Stimulated activated CD4-positive, alpha-beta T cell treated with anti-CD3 and anti-CD28 coated beads, Interleukin-12 subunit alpha, Interleukin-12 subunit beta, amount 100 ng/mL, for 48 hours (primary cell): ENCODE measurements at places on chromosomes 1 and 21.

- no peak for DNase-seq
Observed at GRCh38 chr1:37575692-37576091, 19.0 kb downstream of the DNALI1 start.

DNA sequence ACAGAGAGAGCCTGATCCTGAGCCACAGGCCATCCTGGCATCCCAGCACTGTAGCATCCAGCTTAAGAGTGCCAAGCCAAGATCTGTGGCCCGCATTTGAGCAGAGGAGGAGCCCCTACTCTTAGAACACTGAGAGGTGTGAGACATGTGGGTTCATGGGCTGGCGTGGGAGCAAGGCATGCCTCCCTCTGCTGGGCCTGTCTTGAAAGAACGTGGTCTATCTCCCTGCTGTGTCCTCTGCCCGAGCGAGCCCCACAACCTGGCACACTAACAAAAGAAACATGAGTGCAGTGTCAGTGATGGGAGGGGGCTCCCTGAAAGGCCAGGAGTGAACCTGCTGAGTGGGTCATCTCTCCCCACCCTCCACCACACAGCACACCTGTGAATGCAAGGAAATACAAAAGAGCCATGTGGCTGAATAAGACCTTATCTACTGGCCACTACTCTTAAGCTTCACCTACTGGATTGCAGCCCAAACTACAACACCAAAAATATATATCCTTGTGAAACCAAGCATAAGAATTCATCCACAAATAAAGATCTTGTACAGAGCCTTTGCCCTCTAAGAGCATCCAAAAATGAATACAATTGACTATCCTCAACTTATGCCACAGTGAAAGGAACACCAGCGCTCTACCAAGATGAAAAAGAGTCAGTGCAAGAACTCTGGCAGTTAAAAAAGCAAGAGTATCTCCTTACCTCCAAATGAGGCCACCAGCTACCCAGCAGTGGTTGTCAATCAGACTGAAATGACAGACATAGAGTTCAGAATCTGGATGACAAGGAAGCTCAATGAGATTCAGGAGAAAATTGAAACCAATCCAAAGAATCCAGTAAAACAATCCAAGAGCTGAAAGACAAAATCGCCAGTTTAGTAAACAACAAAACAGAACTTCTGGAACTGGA, 259.4 kb upstream of the DAB1 start:
- no peak for DNase-seq

DNA sequence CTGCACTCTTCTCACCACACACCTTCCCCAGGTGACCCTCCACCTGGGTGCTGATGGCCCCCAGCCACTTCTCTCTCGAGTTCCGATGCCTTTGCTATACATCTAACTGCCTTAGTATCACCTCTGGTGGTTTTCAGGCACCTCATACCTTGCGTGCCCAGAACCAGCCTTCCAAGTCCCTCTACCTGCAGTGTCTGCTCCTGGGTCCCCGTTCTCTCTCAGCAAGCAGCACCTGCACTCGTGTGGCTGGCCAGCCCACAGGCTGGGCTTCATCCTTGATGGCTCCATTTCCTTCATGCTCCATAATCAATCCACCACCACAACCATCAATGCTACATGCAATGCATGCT, 49.2 kb upstream of the EDN2 start:
- no peak for DNase-seq

- DNase-seq, result no peak
Observed at GRCh38 chr1:73100216-73100615, 817.9 kb upstream of the NEGR1 start.

DNA sequence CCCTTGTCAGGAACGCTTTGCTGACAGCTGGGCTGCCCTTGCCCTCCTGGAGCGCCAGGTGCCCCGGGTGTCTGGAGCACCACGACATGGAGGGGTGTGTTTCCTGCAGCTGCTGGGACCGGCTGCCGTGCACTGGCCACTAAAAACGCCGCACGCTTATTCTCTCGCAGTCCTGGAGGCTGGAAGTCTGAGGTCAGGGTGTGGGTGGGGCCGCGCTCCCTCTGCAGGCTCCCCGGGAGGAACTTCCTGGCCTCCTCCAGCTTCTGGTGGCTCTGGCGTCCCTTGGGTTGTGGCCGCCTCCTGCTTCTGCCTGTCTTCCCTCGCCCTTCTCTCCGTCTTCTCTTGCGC, 28.0 kb upstream of the PLCH2 start:
- no peak for DNase-seq

DNA sequence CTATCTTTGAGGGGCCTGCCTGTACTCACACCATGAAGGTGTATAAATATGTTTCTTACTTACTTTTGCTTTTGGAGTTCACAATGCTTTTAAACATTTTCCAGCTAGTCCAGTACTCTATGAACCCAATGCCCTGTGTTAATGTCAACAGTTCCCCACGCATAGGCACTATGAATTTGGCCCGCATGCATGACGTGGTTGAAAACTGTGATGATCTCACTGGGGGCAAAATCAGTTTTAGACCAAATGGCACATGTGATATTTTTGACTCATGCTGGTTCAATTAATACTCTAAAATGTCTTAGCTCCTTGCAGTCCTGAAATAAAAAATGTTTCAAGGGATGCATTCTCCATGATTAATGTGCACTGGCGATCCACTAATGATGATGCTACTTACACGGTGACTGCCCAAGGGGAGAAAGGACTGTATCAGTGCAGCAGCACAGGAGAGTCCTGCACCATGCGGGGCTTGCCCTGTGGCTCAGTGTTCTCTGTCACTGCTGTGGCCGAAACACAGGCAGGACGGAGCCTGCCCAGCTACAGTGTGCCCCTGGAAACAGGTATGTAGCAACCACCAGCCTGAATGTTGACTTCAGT, 15.7 kb downstream of the FNDC7 start:
- no peak for DNase-seq

- DNase-seq, result no peak
Observed at GRCh38 chr21:42616941-42617340, 36.5 kb upstream of the PDE9A start.

- DNase-seq, result no peak
Observed at GRCh38 chr1:213526306-213526705, 461.5 kb upstream of the PROX1 start.

GRCh38 chr1:173479649-173480048, 2.5 kb downstream of the PRDX6 start:
- no peak for DNase-seq

- DNase-seq, result no peak
Observed at GRCh38 chr1:179310291-179310690, 16.7 kb downstream of the SOAT1 start.

DNA sequence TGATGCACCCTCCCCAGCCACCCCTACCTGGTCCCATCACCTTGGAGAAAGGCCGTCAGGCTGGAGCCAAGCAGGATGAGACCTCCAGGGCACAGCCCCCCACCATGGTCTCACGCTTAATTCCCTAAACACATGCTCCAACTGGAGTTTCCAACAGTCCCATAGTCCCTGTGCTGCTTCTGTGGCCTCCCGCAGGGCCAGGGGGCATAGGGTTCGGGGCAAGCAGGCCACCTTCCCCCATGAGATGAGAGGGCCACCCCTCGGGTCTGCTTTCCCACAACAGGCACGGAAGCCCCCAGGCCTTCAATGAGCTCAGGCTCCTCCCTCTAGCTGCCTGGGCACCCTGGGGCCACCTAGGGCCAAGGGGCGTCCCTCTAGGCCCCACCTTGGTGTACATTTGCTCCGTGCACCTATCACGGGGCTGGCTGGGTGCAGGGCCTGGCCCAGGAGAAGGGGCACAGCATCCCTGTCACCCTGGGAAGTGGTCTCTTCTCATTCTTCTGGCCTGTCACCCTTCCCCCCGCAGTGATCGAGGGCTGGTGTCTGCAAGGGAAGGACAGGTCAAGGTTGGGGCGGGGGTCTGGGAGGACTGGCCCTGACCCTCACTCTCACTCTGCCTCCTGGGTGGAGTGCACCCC, 42.4 kb downstream of the TRIM11 start:
- no peak for DNase-seq

DNA sequence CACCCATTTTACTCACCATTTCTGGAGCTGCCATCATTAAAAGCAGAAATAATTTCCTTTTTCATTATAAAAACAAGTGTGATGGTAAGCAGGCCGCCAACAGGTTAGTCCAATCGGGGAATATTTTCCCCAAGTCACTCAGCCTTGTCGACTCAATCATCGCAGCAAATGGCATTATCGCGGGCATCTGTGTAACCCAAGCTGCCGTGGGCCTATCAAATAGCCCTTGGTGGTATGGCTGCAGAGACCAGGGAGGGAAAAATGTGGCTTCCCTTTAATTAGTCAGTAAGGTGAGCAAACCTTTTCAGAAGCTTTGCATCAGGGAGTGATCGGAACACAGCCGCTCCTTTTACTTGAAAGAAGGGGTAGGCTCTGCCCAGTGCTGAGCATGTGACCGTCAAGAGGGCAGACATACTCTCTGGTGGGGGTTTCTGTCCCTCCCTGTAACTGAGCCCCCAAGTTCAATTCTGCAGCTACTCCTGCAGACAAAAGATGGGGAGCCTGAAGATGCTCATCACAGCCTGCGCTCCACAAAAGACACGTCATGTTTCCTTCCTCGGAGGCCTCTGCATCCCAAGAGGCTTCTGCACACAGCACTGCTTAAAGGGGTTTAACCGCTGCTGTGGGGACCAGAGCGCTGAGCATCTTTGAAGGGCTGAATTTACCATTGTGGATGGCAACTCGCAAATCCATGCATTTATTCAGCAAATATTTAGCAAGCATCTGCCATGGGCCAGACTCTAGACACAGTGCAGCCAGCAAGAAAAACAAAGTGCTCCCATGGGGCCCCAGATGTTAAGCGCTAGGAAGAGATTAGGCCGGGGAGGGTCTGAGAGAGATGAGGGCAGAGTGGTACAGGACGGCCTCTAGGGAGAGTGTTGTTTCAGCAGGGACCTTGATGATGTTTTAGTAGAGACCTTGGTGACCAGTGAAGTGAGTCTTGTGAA, 1.2 kb upstream of the TMPRSS3 start:
- DNase-seq, result no peak

GRCh38 chr1:63662056-63662836, 69.0 kb downstream of the PGM1 start:
- DNase-seq, result no peak

GRCh38 chr21:21232320-21232719, 234.1 kb downstream of the NCAM2 start:
- no peak for DNase-seq

DNA sequence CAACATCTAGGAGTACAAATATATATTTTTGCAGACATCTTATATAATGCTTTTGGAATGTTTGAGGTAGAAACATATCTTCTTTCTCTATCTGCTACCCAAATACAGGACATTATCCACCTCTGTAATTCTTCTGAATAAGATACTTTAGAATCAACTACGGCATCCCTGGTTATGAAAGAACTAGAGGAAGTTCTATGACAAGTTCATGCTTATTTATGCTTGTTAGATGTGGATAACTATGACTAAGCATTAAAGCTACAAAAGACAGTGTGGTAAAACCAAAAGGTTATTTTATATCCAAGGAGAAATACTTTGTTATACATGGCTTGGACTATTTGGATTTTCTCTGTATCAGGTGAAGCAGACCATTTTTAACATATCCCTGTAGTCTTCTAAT, 894.0 kb downstream of the KCNT2 start:
- no peak for DNase-seq

- no peak for DNase-seq
Observed at GRCh38 chr1:187383366-187383765, 554.6 kb downstream of the PLA2G4A start.

DNA sequence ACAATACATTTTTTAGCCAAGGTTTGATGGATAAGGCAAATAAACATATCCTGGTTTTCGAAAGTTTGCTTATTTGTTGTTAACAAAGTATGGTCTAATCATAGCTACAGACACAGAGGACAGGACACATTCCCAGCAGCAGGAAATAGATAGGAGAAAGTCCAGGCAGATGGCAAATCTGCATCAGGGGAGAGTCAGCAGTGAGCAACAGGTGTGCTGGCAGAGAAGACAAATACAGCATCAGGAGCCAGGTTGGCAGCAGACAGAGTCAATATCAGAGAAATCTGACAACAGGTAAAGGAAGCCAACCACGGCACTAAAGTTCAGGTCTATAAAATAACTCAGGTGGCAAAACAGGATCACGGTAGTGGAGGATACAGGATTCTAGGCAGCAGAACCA, 210.7 kb upstream of the PTBP2 start:
- DNase-seq, result no peak

- no peak for DNase-seq
Observed at GRCh38 chr1:46362158-46362557, 21.6 kb downstream of the NSUN4 start.

DNA sequence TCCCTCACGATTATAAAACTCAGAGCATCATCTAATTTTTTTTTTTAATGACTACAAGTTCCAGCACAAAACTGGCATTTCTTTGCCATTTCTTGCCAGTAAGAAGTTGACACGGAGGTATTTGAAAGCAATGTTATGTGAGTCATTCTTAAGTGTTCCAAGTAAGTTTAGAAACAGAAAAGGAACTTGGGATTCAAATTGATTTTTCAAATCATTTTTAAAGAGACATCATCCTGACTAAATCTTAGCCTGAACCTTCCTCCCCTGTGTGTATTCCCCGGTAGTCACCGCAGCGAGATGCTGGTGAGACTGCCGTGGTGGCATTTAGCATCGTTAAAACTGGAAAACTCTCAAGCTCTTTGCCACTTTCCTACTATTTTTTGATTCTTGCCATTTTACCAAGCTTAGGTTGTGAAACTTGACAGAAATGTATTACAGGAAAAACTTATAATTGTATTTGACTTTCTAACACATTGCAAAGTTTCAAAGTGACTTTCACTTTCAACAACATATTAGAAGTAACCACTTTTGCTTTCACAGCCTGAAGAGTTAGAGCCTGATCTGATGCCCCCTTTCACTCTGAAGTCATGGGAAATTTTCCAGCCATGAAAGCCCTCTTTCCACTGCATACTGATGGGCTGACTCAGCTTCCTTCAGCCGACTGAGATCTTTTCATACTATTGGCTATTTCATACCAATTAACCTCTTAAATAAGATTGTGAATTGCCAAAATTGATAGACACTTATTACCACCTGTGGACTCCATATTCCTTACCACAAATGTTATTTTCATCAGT, 61.4 kb downstream of the OLFML2B start:
- DNase-seq, result peak; percentile 39

DNA sequence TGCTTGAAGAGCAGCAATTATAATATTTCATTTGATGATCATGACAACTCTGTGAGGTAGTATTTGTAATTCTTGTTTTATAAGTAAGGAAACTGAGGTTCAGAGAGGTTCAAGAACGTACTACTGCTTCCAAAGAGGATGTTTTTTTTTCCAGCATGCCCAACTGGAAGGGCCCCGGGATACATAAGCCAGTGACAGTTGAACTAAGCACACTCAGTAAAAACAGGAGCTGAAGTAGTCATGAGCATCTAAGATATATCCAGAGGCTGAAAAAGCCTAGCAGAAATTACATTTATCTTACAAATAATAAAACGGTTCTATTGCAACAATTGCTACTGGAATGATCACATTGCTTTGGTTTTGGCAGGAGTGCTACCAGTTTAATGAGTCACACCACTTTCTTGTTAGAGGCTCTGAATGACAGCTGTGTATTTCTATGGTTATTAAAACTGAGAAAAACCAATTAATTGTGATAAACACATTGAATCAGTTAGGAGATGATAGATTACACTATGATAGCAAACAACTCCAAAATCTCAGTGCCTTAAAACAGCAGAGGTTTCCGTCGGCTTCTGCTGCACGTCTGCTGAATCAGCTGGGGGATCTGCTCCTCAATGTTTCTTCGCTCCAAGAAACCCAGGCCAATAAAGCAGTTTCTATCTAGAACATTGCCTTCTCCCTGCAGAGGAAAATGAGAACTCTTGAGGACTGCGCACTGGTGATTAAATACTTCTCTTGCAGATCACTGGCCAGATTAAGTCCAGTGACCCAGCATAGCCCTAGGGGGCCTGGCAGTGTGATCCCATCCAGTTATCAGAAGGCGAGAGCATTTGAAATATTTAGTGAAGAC, 522.7 kb downstream of the PLPP3 start:
- no peak for DNase-seq

GRCh38 chr1:242019018-242019417, 20.1 kb upstream of the MAP1LC3C start:
- DNase-seq, result no peak
